ENCODE measurements at places on chromosomes 5 and 9.
A peak's percentile ranks its signal among the peaks of the same experiment; 100 is the strongest.

GRCh38 chr5:69245031-69245430 is 10.3 kb downstream of the CDK7 start:
- no peak for DNase-seq

DNA sequence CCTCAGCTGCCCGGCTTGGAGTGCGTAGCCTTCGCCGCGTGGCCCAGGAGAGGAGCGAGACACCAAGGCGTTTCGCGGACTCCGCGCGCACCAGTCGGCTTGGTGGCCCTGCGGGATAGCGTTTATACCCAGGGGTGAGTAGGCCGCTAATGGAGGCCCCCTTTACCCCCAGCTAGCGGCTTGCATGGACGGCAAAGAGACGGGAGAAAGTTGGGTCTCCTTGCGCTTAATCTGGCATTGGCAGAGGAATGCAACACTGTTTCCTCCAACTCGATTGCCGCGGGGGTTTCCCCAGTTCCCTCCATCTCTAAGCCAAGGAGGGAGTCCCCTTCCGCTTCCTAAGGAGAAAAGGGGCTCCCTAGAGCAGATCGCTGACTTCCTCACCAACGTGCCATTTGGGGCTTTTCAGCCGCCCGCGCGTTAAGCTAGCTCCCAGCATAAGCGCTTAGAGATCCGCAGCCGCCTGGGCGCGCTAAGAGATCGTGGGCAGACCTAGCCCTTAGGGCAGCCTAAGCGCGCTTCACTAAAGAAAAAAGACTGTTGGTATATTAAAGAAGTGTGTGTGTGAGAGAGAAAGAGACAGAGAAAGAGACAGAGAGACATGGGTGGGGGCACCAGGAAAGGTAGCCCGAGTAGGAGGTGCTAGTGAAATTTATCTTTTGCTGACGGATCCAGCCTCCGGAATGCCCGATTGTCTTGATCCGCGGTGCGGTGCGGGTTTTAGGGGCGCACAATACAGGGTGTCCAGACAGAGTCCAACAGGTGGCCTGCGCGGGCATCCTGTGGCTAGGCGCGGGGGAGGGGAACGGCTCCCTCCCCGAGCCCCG is 597.9 kb upstream of the SGCD start:
- DNase-seq, result no peak

GRCh38 chr9:23723672-23724071 is 102.4 kb downstream of the ELAVL2 start:
- no peak for DNase-seq

GRCh38 chr5:17989567-17990563 is 355.6 kb downstream of the TAF11L14 start:
- no peak for DNase-seq

DNA sequence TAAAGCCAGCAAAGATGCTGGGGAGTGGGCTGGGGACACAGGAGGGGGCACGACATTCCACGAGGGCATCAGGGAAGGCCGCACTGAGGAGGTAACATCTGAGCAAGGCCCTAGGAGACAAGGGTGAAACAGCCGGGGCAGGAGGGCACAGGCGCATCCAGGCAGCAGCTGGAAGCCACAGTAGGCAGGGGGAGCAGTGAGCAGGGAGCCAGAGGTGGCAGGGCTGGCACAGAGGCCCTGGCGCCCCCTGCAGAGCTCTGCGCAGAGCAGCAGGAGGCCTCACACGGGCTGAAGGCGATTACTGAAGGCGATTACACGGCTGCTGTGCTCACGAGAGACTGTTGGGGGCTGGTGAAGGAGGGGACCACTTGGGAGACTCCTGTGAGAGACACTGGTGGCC is 15.4 kb downstream of the LMAN2 start:
- DNase-seq, result no peak

- no peak for DNase-seq
Measured at GRCh38 chr5:72166070-72166979, 59.0 kb downstream of the MAP1B start.

DNA sequence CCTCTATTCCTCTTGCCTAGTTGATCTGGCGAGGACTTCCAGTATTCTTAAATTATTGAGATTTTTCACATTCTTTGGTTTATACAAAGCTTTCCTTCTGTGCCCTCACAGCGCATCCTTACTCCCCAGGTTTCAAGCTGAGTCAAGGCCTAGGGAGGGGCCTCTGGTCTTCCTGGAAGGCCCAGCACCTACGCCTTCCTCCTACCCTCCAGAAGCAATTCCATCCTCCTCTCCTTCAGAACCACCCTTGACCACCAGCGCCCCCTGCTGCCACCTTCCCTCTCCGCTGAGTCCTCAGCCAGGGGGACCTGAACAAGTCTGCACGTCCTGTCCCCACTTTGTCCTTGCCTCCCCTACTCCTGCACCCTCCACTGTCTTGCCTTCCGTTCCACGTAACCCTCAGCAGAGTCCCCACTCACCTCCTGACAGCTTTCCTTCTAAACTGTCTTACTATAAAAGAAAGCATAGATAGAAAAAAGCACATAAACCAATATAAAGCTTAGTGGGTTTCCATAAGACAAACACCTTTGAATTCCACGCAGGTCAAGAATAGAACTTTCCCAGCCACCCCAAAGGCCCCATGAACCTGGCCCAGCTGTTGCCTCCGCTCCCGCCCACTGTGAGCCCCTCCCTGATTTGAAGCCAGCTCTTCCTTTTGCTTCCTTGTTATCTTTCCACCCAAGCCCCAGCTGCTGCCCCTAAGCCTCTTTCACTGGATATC is 63.0 kb upstream of the CTSL start:
- peak; percentile 85 for DNase-seq

GRCh38 chr5:115191474-115192031 is 21.8 kb upstream of the TRIM36 start:
- no peak for DNase-seq

DNA sequence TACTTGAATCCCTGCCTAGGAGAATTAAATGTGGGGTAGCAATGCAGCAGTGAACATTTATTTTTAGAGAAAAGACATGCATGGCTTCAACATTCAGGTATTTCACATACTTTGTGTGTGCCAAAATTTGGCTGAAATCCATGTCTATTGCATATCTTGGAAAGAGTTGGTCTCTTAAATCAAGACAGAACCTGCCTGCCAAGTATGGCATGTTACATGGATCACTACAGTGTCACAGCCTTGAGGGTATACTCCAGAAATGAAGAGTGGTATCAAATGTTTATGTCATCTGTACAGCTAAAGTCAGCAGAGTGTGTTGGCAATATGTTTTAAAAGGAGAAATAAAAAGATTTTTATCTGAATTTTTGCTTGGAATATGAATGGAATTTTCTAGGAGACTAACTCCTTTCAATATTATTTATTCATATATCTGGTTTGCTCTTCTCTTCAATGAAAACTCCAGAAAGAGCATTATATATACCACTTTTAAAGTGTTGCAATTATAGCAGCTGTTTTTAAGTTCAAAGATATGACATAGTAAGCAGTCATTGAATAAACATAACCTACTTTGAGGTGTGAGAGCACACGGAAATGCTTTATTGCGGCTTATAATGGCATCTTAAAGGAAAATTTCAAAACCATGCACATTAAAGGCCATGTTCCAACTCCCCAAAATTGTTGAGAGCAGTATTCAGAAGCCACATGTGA is 95.4 kb upstream of the MINAR2 start:
- DNase-seq, result no peak

- no peak for DNase-seq
Measured at GRCh38 chr9:137276473-137277328, 825 bp upstream of the TOR4A start.

- DNase-seq, result no peak
Measured at GRCh38 chr9:129177443-129177790, 644 bp downstream of the IER5L start.

DNA sequence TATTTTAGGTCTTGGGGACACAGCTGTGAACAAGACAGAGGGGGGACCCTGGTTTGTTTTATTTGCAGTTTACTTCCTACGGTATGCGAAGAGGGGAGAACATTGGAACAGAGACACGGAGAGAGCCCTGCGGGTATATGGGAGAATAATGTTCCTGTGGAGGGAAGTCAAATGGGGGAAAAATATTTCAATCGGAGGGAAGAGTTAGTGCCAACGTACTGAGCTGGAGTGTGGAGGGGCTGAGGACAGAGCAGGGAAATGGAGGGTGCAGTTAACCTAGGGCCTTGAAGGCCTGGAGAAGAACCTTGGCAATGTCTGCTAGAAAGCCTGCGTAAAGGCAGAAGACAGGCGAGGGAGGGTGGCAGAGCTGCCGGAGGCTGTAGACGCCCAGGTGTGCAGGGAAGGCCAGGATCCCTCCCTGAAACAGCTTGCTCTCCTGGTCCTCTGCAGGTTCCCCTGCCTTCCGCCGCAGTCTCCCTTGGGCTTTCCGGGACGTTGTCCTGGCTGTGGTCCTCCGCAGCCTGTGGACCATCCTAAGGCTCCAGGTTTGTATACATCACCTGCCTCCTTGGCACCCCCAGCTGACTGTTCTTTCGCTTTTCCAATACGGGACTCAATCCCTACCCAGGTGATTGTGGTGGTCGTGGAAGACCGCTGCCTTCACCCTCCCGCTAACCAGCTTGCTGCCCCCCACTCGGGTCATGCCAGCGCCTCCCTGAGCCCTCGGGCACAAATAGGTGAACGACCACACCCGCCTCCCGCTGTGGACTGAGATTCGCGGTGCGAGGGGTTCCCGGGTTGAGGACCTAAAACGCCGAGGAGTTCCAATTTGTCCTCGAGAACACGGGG is 1.9 kb upstream of the RACK1 start:
- DNase-seq, result no peak

DNA sequence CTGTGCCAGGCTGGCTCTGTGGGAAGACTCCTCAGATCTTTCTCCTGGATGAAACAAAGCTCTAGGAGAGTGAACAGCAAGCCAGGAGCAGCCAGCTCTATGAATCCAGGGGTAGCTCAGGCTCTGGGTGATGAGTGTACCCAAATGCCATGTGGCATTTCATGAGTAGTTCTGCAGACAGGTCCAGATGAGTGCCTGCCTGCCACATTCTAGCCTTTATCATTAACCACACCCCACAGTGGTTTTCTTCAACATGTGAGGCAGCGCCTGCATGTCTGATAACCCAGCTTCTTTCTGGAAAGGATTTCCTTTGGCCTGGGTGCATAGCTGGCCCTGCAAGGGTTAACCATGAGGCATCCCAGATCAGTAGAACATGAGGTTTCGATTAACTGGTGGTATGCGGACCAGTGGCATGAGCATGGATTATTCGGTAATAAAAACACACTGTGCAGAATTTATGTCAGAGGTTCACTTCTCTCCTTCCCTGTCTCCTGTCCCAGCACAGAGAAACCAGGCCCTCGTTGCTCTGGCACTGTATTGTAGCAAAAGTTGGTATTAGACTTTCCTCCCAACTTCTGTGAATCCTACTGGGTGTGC is 381.9 kb upstream of the ZNF462 start:
- DNase-seq, result no peak

DNA sequence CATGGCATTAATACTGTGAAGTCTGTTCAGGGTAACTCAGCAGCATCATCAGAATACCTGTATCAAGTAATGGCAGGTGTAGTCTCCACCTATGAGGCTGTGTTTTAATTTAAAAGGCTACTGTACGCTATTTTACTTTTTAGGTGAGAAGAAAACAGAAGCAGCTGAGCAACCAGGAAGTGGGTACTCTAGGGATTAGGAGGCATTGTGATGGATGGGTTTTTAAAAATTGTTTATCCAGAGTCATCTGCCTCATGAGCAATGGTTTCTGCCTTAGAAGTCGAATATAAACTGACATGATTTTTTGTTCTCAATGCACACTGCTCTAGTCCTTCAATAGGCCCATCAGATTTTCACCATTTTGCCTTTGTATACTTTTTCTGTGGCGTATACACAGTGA is 42.6 kb downstream of the PSIP1 start:
- no peak for DNase-seq

- no peak for DNase-seq
Measured at GRCh38 chr9:136399176-136400037, 563 bp downstream of the SNAPC4 start.

GRCh38 chr5:32263684-32264083 is 49.1 kb downstream of the MTMR12 start:
- DNase-seq, result no peak

GRCh38 chr9:75823151-75823550 is 67.3 kb upstream of the PCSK5 start:
- no peak for DNase-seq

DNA sequence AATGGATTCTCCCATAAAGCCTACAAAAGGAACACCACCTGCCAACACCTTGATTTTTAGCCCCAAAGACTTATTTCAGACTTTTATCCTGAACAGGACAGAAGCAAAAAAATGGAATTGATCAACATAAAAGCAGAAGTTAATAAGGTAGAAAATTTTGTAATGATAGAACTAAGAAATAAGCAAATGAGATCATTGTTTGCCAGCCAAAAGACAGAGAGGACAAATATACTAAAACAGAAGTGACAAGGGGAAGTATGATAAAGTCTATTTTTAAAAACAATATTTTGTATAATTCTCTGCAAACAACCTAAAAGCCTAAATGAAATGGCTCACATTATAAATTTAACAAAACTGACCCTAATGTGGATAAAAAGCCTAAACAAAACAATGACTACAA is 110.5 kb upstream of the PRSS3 start:
- no peak for DNase-seq

DNA sequence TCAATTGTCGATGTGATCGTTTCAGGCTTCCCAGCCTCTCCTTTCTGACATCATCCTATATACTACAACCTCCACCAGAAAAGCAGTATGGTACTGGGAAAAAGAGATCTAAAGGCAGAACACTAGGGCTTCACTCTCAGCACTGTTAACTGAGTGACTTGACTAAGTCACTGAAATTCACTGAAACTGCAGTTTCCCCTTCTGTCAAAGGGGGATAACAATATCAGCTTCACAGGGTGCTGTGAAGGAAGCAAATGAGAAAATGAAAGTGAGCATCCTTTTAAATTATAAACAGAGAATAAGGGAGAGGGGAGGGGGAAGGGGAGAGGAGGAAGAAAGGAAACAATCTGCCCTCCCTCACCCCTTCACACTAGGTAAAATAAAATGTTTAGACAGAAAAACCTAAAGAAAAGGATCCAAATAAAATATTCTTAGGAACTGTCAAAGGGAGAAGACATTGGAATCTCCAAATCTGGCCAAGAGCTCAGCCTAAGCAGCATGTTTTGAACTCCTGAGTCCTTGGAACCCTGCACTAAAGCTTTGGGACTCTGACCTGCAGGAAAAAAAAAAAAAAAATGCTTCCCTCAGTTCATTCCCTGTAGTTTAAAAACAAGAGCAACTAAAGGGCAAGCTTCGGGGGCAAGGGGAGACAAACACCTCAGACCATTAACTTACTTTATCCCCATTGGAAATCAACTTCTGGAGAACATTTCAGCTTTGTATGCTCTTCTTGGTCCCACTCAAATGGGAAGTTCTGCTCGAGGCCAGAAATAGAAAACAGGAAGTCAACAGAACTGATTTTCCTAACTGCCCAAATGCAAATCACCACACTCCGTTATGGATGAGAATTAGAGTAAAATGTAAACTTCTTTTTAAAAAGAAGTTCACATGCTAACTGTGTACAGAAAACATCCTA is 178.3 kb downstream of the DEPDC1B start:
- no peak for DNase-seq

DNA sequence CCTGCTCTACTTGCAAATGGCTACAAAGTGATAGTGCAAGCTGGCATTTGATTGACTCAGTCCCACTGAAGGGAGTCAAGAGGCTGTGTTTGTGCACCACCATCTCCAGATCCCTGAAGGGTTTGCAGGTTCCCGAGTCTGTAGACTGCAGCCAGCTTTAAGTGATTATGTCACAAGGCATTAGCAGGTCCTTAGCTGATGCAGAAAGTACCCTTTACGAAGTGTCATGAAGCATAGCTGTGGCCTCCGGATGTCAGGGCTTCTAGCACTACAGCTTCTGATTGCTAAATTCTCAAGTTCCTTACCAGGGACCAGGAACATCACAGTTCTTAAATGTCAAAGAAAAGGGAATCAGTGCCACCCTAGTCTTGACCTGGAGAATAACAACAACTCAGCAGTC is 311.3 kb upstream of the TRPC7 start:
- no peak for DNase-seq

- no peak for DNase-seq
Measured at GRCh38 chr5:159051421-159052282, 48.1 kb downstream of the EBF1 start.

All from iPS DF 19.7 (cell line).